ENCODE measurements at places on chromosomes 1 and 21.
A peak's percentile ranks its signal among the peaks of the same experiment; 100 is the strongest.

- peak; percentile 41 for DNase-seq
Measured at GRCh38 chr1:106268070-106268469, 788.4 kb upstream of the PRMT6 start.

GRCh38 chr1:31180338-31180737 is 59.3 kb downstream of the NKAIN1 start:
- no peak for DNase-seq

- DNase-seq: no peak
Measured at GRCh38 chr1:108947871-108948525, 15.3 kb downstream of the CLCC1 start.

DNA sequence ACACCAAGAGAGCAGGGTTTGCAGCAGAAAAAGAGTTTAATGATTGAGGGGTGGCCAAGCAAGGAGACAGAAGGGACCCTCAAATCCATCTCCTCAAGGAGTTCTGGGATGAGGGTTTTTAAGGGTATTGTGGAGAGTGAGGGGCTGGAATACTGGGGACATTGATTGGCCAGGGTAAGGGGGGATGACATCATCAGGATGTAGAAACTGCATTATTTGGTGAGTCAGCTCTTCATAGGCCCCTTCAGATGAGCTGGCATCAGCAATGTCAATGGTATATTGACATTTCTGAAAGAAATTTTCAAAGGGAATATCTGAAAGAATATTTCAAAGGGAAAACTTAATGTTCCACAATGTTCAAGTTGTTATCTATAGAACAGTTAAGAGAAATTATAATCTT is 168.1 kb upstream of the SNX7 start:
- DNase-seq: no peak

DNA sequence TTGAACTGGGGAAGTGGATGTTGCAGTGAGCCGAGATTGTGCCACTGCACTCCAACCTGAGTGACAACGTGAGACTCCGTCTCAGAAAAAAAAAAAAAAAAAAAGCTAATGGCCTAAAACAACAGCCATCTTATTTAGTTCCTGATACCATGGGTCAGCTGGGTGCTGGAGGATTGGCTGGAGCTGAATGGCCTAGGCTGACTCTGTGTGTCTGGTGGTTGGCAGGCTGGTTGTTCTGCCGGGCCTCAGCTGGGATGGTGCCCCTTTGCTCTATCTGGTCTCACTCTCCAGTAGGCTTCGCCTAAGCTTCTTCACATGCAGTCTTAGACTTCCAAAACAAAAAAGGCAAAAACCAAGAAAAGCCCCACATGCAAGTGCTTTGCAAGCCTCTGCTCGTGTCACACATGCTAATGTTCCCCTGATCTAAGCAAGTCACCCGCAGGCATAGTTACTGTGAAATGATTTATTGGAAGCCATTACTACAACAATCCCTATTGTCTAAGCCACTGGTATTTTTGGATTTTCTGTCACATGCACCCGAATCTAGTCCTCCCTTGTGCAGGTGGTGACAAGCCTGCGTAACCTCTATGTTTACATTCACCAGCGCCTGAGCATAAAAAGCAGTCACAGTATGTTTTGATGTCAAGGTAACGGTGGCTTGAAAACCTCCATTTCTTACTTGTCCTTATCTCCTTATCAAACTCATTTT is 39.6 kb upstream of the KANK4 start:
- DNase-seq: no peak

- DNase-seq: no peak
Measured at GRCh38 chr1:65114322-65114721, 33.7 kb upstream of the AK4 start.

DNA sequence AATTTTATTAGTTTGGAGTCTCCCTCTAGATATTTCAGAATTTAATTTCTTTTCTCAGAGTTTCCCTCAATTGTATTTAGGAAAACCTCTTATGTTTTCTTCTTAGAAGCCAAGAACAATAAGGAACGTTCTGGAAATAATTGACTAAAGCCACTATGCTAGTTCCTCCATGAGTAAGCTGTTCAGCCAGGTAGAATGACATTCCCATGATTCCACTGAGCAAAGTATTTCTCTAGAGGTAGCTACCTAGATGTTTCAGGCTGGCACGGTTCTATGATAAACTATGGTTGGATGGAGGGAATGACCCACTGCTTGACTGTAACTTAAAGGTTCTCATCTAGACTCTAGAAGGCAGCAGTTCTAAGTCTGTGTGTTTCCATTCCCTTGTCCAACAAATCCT is 62.4 kb downstream of the CLDN17 start:
- no peak for DNase-seq

DNA sequence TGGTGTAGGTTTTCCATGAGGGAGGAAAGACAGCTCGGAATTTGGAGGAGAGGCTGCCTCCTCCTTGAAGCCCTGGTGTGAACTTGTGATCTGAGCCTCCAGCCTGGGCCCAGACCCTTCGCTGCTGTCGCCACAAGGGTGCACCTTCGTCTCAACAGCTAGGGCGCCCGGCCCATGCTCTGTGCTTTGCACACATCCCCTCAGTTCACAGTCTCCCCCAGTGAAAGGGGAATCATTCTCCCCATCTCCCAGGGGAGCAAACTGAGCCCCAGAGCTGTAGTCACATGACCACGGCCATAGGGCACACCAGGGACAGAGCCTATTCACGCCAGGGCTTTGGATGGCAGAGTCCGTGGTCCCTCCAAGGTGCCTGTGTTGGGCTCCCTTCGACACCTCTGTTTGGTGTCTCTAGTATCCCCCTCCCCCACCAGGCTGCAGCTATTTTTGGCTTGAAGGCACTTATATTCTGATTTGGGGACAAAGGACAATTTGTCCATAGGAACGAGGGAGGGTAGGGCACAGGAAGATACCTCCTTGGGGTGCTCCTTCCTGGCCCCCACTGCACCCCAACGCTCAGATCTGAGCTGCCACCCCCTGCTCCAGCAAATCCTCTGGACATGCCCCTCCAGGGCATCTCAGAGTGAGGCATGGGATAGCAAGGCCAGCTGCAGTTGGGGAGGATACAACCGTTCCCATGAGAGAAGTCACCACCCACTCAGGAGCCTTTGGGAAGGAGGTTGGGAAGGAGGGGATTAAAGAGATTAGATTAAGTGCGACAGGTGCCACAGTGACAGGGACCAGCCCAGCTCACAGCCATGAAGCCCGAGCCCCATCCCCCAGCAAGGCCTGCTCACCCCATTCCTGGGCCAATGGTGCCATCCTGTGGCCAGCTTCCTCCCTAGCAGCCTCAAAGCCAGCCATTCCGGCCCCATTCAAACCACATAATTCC is 15.7 kb downstream of the MATN1 start:
- peak; percentile 53 for DNase-seq

GRCh38 chr1:51276286-51276685 is 40.2 kb downstream of the RNF11 start:
- no peak for DNase-seq

- no peak for DNase-seq
Measured at GRCh38 chr1:246837418-246838117, 94.2 kb downstream of the AHCTF1 start.

DNA sequence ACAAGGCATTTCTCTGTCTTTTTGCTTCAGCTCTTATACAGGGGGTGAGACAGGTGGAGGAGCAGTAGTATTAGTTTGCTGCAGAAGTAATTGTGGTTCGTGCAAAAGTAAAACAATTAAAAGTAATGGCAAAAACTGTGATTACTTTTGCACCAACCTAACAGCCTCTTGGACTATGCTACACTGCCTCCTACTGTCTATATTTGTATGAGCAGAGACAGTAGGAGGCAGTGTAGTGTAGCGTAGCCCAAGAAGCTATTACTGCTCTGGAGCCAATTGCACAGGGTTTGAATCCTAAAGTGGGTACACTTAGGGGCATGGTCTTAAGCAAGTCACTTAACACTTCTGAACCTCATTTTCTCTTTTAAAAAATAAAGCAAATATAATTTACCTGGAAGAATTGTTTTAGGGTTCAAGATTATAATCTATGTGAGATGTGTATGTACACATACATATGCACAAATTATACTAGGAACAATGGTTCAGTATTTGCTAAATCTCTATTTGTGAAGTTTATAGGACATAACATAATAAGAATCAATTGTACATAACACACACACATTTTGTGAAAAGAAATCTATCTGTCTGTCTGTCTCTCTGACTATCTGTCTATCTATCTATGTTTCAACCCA is 103.8 kb downstream of the BRINP3 start:
- peak; percentile 19 for DNase-seq

- DNase-seq: no peak
Measured at GRCh38 chr1:17197696-17198095, 7.2 kb upstream of the PADI1 start.

- peak; percentile 74 for DNase-seq
Measured at GRCh38 chr1:231091831-231092301, 51.8 kb upstream of the FAM89A start.

DNA sequence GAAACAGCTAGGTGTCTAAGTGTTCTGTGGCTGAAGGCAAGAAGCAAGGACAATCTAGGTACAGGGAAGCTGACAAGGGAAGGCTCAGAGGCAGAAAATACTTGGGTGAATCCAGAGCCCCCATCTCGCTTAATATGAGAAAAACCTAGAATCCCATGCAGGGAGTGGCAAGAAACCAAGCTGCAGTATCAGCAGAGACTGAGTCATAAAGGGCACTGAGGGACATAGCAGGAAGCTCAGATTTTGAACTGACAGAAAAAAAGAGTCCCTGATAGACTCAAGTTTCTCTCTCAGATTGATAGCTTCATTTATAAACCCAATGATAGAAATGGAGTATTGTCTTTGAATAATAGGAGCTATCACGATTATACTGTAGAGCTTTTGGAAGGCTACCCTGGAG is 77.3 kb upstream of the KCNJ15 start:
- DNase-seq: no peak

DNA sequence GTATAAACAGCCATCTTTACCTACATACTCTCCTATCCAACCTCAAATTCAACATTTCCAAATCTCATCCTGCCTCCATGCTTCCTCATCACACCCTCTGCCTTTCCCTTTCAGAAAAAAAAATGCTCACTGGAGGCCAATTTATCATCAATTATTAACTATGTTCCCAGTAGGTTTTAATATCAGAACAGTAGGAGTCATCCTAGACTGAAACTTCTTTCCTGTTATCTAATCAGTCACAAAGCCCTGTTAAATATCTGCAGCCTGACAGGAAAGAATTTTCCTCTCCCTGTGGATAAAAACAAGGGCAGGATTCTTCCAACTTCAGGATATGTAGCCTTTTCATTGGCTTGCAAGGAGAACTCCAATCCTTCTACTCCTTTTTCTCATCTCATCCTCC is 28.4 kb downstream of the EGLN1 start:
- no peak for DNase-seq

DNA sequence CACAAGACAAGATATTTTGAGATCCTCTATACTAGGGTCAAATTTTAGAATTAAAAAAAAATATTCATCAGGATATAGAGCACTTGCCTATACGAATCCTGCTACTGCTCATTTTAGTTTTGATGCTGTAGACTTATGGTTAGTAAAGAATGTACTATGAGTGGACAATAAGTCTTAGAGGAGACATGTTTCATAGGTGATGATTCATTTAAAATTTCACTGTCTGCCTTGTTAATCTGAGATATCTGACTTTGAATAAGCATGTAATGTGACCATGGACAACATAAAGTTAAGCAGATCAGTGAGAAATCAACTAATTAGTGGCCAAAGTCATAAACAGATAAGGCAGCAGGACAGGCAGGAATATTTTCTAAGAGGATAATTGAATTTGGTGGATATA is 106.8 kb upstream of the HP1BP3 start:
- no peak for DNase-seq

- DNase-seq: peak; percentile 93
Measured at GRCh38 chr21:24514081-24514733, 1093.1 kb downstream of the MRPL39 start.

DNA sequence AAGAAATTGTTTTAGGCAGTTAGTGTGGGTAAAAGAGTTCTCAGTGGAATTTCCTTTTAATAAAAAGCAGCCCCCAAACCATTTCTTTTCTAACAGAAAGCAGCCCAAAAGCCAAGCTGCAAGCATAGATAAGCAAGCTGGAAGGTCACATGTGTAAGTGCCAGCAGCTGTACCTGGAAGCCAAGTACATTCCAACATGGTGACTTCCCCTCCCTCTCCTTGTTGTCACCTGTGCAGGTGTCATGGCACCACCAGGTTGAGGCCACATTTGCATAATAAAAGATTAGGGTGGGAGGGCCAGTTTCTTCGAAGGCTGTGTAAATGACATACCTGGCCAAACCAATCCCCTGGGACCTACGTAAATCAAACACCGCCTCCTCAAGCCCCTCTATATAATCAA is 240.3 kb upstream of the RAB4A start:
- no peak for DNase-seq

- no peak for DNase-seq
Measured at GRCh38 chr1:53543130-53543777, 84.1 kb downstream of the DMRTB1 start.

DNA sequence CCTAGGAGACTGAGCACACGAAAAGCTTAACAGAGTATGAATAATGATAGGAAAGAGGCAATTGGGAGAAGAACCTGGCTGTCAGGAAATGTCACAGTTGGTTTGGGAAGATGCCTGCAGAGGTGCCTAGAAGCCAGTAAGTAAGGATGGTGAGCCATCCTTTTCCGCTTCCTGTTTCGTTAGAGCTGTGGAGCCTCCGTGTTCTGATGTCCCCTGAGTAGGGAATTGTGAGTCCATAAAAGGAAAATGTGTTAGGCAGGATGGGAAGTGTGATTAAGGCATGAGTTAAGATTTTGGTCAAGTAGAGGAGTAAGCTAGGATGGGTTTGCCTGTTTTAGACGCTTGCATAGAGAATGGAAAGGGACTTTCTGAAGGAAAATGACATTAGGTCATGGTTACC is 9.0 kb downstream of the CLIC4 start:
- DNase-seq: no peak

GRCh38 chr1:110384581-110385321 is 6.1 kb downstream of the SLC16A4 start:
- DNase-seq: no peak

DNA sequence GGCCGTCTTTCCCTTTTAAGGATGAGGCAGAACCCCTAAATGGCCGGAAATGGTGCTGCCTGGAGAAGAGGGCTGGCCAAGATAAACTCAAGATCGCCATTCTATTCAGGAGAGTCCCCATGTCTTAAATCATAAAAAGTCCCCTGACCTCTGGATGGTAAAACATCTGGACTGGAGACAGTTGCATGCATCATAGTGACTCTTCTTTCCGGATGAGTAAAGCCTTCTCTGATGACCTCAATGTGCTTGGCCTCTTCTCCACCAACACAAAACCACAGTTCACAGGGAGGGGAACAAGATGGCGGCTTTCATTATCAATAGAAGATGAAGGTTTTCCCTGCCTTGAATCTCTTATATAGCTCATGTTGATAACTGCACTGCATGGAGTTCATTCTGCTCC is 27.5 kb upstream of the H6PD start:
- no peak for DNase-seq
